NCI-H510A (cell line): ENCODE measurements at places on chromosomes 12 and 14.

DNA sequence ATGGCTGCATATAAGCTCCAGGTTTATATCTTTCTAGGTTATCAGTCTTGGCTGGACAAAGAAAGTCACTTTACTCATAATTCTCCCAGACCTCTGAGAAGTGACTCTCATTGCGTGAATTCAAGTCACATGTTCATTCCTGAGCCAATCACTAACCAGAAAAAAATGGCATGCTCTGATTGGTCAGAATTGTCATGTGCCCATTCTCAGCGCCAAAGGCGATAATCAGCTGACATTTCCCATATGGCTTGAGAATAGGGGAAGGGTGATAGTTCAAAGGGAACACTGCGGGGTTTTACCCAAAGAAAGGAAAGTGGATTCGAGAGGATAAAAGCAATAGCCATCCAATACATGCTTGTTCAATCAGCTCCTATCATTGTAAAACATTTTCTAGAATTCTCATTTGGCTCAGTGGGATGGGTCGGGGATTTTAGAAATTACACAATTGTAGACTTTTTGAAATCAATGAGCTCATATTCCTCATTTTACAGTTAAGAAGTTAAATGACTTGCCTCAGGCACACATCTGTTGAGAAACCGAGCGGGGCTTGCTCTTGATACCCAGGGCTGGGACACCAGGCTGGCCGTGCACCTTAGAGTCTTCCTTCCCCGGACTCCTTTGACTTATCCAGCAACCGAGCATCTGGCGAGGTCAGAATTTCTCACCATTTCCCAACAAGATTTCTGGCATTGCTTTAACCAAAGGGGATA, 454.0 kb upstream of the TBX3 start:
- no peak for DNase-seq

GRCh38 chr12:65539023-65539422, 260.5 kb downstream of the MSRB3 start:
- DNase-seq: no peak

DNA sequence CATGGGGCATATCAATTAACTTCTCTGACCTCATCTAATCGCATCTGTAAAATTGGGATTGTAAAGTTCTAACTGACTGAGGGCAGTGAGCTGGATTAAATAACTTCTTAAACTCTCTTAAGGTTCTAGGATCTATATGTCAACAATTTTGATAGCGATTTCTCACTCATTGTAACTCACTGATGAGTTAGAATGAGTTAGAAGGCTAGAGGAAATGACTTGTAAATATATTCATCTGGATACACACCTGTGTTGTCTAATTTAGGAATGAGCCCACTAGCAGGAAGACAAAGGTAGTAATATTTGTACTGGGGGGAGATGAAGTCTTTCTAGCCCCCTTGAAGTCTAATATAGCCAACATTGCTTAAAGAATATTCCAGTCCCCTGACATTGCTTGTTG, 46.3 kb upstream of the CERS5 start:
- no peak for DNase-seq

- DNase-seq: no peak
Measured at GRCh38 chr14:97109234-97109633, 312.1 kb downstream of the VRK1 start.

DNA sequence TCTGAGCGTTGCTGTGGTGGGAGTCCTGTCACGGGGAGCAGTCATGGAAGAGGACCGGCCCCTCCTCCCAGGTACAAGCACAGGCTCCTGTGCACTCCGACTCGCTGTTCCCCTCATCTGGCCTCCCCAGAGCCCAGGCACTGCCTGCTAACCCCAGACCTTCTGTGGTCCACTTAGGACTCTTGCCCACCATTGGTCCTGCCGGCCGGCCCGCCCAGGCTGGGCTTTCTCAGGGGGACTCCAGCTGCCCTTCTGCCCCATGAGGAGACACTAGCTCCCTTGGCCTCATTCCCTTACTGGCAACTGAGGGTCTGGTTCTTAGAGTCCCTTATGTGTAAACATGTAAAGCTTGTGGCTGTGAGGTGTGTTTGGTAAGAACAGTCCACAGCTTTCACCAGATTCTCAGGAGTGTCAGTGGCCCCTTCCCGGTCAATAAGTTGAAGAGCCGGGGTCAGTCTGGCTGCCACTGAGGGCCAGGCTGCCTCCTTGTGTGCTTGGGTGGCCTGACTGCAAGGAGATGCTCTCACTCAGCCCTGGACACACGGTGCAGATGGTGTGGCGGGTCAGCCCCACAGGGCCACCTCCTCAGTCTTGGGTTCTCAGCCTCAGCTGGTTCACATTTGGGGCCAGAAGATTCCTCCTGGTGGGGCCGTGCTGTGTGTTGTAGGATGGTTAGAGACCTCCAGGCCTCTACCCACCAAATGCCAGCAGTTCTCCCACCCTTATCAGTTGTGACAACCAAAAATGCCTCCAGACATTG, 43.6 kb downstream of the DDX51 start:
- DNase-seq: no peak

GRCh38 chr12:96501133-96501761, 11.9 kb downstream of the CFAP54 start:
- no peak for DNase-seq

DNA sequence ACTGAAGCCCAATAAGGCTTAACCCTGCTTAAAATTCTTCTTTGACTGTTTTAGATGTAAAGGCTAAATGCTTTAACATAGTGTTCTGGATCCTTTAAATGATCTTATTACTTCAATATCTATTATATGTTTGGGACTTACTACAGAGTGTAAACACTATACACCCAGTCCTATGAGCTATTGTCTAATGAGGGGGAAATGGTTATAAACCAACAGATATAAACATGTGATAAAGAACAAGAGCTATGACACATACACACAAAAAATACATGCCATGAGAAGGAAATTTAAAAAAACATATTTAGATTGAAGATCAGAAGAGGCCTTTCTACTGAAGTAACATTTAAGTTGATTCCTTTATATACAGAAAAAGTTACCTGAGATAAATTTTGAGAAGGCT, 505.1 kb downstream of the FOXG1 start:
- DNase-seq: no peak

- DNase-seq: no peak
Measured at GRCh38 chr12:122128481-122128880, 45.5 kb downstream of the IL31 start.

GRCh38 chr12:80017261-80017870, 82.0 kb upstream of the OTOGL start:
- DNase-seq: no peak

DNA sequence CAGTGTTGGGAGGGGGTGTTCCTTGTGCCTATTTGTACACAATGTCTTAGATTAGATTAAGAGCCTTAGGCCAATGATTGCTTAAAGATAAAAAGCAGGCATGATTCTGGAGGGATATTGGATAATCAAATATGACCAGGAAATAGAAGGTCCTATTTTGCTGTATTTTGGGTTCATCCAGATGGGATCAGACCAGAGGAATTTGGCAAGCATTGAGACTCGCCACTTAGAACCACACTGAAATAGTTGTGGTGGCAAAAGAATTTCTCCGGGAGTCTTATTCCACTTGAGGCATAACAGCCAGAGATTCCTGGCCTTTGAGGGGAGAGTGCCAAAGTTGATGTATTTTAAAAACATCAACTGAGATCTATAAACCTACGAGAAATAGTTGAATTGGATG, 327.2 kb downstream of the RAD51B start:
- DNase-seq: no peak

DNA sequence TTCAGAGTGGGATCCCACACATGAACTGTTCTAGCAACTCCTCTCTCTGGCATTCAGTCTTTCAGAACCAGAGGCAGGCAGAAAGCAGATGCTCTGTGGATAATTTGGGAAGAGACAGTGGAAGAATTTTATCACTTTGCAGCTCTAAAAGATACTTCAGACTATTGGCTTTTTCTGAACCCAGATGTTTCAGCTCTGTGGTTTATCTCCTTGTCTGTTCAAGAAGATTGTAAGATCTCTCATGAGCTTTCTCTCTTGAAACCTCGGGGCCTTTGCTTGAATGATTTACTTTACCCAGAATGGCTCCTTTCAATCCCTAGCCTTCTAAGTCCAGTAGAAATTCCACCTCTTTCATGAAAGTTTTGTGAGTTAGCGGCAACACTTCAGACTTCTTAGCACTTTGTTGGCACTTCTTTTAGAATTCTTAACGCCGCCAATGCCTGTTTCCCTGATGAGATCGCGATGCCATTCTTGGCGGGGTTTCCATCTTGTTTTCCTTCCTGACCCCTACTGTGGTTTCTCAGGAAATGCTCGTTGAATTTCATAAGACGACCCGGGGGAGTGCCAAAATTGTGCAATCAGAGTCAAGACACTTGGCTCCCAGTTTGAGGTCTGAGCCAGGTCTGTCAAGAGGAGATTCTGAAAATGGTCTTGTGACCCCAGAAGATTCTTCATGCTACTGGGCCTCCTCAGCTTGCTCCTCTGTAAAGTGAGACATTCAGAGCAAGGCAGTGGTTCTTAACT, 107.0 kb upstream of the PRICKLE1 start:
- DNase-seq: no peak

DNA sequence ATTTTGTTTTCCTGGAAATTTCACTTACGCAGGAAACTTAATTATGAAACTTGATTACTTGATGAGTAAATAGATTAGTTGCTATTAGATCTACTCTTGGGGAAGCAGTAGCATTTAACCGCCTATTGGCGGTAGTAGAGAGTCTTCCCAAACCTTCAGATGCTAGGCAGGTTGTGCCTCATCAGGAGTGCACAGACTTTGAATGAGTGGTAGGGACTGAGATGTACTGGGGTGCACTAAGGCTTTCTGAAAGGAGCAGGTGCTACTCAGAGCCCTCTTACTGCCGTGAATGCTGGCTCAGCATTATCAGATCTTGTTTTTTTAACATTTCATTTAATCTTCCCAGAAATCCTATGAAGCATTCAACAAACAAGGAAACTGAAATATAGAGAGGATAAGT, 7.7 kb downstream of the GATC start:
- peak; percentile 13 for DNase-seq

DNA sequence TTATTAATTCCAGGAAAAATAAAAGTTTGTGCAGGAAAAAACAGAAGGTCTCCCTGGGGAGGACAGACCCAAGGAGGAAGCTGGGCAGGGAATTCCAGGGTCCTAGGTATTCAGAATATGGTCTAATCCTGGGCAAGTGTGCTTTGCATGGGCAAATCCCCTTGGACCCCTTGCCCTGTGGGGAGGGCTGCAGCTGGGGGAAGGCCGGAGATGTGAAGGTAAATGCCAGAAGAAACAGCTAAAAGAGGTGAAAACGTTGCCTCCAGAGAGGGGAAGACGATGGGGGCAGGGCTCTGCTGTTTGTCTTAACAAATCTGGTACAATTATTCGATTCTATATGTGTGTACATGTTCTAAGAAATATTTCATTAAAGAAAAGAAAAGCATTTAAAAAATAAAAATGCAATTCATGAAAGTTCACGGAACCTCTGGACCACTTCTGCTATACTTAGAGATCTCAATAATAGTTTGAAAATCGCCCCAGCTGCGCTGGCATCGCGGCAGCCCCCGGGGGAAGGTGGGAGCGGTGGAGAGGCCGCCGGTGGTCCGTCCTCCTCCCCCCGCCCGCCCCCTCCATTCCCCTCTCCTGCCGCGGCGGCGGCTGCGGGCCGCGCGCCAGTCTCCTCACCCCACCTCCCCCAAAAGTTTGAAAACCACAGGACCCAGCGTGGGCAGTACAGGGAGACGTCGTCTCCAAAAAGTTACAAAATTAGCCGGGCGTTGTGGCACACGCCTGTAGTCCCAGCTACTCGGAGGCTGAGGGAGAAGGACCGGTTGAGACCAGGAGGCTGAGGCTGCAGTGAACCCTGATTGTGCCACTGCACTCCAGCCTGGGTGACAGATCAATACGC, 1.5 kb upstream of the PRPF40B start:
- no peak for DNase-seq

DNA sequence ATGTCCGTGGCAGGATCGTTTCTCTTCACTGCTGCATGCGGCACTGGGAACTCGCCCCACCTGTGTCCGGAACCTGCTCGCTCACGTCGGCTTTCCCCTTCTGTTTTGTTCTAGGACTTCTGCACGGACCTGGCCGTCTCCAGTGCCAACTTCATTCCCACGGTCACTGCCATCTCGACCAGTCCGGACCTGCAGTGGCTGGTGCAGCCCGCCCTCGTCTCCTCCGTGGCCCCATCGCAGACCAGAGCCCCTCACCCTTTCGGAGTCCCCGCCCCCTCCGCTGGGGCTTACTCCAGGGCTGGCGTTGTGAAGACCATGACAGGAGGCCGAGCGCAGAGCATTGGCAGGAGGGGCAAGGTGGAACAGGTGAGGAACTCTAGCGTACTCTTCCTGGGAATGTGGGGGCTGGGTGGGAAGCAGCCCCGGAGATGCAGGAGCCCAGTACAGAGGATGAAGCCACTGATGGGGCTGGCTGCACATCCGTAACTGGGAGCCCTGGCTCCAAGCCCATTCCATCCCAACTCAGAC, 1.2 kb downstream of the FOS start:
- DNase-seq: no peak

DNA sequence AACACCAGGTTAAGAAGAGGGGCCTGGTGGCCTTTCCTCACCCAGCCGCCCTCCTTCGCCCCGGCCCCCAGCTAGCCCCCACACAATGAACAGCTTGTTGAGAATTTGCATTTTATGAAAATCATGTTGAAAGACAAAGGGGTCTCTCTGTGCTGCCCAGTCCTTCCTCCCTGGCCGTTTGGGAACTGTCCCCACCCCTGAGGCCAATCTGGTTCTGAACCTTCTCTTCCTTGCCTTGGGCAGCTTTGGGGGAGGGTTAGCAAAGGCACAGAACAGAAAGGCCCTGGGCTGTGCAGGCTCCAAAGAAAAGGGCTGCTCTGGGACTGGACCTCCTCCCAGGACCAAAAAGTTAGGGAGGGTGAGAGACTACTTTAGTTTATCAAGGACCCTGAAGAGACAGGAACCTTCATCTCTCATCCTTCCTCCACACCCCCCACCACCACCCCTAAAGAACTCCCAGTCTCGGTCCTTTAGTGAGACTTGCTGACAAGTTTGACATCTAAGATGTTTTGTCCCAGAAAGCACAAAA, 1.3 kb downstream of the TAMALIN start:
- DNase-seq: no peak

DNA sequence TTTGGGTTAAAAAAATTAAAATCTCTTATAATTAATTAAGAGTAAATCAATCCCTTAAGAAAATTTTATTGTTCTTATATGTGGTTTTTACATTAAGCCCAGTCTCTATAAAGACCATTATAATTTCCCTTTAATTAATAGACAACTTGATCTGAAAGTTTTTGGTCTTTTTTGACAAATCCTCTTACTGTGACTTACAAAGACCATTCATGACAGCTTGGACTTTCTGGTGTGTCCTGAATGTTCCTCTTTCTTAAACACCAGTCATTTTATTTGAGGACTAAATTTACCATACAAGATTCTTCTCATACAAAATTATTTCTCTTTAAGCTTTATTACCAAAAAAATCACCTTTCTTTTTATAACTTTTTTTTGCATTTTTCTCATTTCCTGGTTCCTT, 368.3 kb downstream of the ADGRD1 start:
- DNase-seq: no peak

GRCh38 chr12:123984903-123985302, 11.9 kb downstream of the ZNF664 start:
- no peak for DNase-seq

GRCh38 chr12:119229205-119229604, 50.5 kb downstream of the HSPB8 start:
- DNase-seq: no peak

- DNase-seq: peak; percentile 37
Measured at GRCh38 chr12:25436206-25437030, 116.7 kb downstream of the LMNTD1 start.
